ENCODE measurements at places on chromosomes 7 and 10. TPM values are rescaled to one million over a fixed set of nuclear protein-coding genes. Genes with fewer than 3 reads are reported as not detected.

DNA sequence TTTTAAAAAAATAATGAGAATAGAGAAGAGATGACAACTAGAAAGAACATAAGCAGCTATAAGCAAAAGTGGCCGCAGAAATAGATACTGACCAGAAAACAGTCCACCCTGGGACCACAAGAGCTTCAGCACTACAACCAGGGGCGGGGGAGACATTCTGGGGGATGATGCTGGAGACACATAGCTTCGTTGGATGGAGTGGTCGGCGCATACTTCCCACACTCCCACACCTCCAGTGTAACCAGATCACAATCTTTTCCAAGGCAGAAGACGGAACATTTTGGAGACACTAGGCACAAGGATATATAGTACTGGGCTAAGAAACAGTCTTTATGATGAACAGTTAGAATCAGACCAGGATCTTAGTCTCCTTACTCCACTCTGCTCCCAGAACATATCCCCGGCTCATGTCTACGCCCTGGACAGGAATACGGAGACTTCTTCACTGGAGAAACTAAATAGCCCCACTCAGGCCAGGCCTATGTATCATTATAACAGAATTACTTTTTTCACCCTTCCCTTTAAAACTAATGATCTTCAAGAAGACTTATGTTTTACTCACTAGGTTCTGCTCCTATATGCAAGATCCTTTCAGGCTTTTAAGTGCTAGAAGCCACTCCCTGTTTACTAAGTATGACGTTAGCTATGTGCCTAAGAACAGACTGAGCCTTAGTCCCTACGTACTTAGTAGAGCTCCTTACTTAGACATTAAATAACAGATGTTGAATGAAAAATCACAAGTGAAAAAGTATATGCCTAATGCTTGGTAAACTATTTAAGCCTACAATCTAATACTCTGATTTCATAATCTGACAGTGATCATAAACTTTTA, 169.6 kb downstream of the SRPK2 start:
- DNase-seq: no peak

- DNase-seq: no peak
Measured at GRCh38 chr7:51290702-51291540, 25.7 kb downstream of the COBL start.

DNA sequence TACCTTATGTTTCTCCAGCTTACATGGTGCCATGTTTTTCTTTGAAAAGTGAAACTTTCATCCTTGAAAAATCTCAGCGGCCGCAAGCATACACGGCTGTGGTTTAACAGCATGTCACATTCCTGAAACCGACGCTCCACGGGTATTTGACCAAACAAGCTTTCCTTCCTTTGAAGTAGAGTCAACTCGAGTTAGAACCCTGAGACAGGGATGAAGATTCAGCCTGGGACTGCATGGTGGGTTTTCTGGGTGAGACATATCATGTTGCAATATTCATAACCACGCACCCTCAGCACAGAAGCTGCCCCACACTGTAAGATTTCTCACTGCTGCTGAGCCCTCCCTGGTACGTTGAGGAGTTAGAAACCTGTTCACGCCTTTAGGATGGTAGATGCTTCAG, 8.1 kb downstream of the CYP26A1 start:
- no peak for DNase-seq

- no peak for DNase-seq
Measured at GRCh38 chr7:156429514-156429913, 211.1 kb upstream of the RNF32 start.

DNA sequence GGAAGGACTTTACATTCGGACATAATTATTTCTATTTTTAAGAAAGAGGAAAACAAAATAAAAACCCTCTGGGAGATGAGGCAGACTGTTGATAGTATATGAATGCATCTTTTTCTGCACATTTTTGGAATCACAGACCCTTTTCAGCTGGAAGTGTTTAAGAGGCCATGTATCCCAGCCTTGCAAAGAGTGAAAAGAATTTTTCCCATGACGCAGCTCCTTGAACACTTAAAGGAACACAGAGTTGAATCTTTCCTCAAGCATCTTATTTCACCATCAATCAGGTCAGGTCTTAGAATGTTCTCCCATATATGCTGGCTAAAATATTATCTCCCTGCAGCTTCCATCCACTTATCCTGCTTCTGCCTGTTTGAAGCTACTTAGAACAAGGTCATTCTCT, 45.9 kb upstream of the PAPSS2 start:
- DNase-seq: no peak

DNA sequence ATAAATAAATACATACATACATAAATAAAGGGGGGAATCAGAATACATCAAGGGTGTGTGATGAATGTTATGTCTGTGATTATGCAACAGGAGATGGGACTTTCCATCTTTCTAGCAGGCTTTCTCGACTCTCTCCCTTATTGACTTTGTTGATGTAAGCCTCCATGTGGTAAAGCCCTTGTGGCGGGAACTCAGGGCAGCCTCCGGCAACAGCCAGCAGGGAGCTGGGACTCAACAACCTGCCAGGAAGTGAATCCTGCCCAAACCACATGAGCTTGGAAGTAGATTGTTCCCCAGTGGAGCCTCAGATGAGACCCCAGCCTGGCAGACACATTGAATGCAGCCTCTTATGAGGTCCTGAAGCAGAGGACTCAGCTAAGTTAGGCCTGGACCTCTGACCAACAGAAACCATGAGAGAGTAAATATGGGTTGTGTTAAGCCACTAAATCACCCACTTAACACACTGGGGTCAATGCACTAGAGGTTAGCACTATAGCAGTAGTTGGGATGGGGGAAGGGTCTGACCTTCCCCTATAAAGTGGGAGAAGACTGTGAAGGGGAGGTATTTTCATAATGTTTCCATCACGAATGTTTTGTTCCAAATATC, 104.0 kb downstream of the JCAD start:
- DNase-seq: no peak

- no peak for DNase-seq
Measured at GRCh38 chr7:11985376-11985775, 153.4 kb upstream of the THSD7A start.

The NOS3 gene
- 26.6 TPM for total RNA-seq

The PRPS1L1 gene
- not detected for total RNA-seq

The HGF gene
- 48.8 TPM for total RNA-seq
